ENCODE measurements at places on chromosomes 5 and 9.

GRCh38 chr5:52947851-52948250, 41.3 kb upstream of the ITGA2 start:
- DNase-seq: no peak

- DNase-seq: peak; percentile 89
These were observed at the start of gene FGF10 for GRCh38 chr5:44389090-44389822. Gene FGF10, minus strand, starts transcription at chr5:44389420. Its CDS starts 738 bp downstream, at chr5:44388682.

- DNase-seq: no peak
These were observed 20.1 kb upstream of the TBC1D9B start for GRCh38 chr5:179927824-179928223.

- no peak for DNase-seq
These were observed 21.5 kb upstream of the SEMA4D start for GRCh38 chr9:89519366-89519805.

- DNase-seq: no peak
These were observed 44.0 kb downstream of the NNT start for GRCh38 chr5:43646992-43647391.

Data from endodermal cell (in vitro differentiated cells).